ENCODE measurements at places on chromosomes 6 and 20. TPM values are rescaled to one million over a fixed set of nuclear protein-coding genes. Genes with fewer than 3 reads are reported as not detected.
A peak's percentile ranks its signal among the peaks of the same experiment; 100 is the strongest.

- DNase-seq, result no peak
Observed at GRCh38 chr6:45447005-45447404, 69.3 kb upstream of the SUPT3H start.

GRCh38 chr20:21353236-21353635 lies 44.1 kb downstream of the NKX2-4 start:
- no peak for DNase-seq

The FAM162B gene
- 4.2 TPM for total RNA-seq

The AK9 gene
- total RNA-seq, result 15.0 TPM

The EYA4 gene
- 2.1 TPM for total RNA-seq

The CYP24A1 gene
- not detected for total RNA-seq

- peak; percentile 88 for DNase-seq
Observed at GRCh38 chr20:21100578-21101452, 5.3 kb downstream of the LINC00237 start.

- DNase-seq, result no peak
Observed at GRCh38 chr6:96899019-96899418, 1.3 kb upstream of the NDUFAF4 start.

- DNase-seq, result peak; percentile 83
Observed at GRCh38 chr6:106107043-106107613, 21.0 kb downstream of the PRDM1 start.

Measured in esophagus muscularis mucosa (tissue), 4 donors.